Melanocyte of skin (primary cell): ENCODE measurements at places on chromosomes 12 and 14. TPM values are rescaled to one million over a fixed set of nuclear protein-coding genes. Genes with fewer than 3 reads are reported as not detected.

Gene C3AR1
- 0.69 and 1.1 TPM in 2 replicates for total RNA-seq

Gene PFKM
- 111 and 120 TPM in 2 replicates for total RNA-seq

Gene PTHLH
- total RNA-seq = 0.34 and 0.73 TPM in 2 replicates

Gene KLHL28
- total RNA-seq = 12.4 and 16.7 TPM in 2 replicates

Gene TAS2R14
- 2.4 and 5.5 TPM in 2 replicates for total RNA-seq

Gene CLEC4C
- not detected in 2 replicates for total RNA-seq
